ENCODE measurements at places on chromosomes 12 and 14.

DNA sequence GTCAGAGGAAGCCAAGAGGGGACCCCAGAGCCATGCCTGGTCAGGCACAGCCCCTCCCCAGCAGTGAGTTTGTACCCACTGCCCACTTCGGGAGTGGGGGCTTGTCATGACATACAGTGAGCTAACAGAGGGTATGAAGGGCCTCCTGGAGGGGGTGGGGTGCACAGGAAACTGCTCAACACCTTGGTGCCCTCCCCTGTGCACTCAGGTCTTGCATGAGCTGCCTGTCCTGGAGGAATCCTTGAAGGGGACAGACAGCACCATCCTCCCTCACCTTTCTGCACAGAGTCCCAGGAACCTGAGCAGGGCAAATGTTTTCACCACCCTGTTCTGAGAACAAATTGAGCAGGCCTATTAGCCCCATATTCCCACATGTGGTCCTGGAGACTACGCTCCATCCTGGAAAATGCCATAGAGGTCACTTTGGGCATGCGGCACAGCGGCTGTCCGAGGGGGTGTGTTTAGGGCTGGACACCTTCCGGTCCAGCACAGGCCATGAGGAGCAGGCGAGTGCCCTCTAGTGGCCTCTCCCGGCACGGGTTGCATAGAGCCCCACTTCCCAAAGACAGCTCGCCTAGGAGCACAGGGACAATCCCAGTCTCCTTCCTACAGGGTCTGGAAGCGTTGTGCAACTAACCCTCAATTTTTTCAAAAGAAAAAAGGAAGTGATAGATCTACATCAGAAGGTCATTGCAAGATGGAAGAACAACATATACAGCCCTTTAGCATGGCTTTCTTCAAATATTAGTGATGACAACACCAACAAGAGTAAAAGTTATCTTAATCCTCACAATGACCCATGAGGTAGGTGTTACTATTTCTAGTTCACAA is 31.9 kb upstream of the ZFP36L1 start:
- peak; percentile 87 for DNase-seq

- peak; percentile 82 for DNase-seq
Observed at GRCh38 chr14:25048170-25049016, 1.6 kb downstream of the STXBP6 start.

DNA sequence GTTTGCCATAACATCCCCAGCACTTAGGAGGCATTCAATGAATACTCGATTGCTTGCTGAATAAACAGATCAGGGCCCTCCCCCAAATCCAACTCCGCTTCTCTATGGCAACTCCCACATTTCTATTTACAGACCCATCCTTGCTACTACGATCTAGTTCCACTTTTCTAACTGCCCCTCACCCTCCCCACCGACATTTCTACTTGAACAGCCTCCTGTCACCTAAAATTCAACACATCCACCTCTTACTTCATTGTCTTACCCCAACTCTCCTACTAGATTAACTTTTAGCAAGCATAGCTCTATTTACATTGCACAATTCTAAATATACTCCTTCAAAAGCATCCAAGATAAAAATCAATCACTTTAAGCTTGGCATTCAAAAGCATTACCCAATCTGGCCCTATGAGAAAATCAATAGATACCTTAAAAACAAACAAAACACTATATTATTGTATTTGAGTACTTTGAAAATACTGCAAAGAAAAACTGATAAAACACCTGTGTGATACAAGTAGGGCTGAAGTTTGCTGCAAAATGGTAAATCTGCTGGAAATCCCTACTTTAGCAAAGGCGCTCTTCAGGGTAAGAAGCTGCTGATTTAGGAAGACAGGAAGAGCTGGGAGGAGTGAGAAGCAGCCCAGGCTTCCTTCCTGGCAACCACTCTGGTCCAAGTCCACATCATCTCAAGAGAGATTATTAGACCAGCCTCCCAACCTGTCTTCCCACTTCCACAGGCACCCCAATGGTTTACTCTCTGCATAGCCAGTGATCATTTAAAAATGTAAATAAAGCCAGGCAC is 96.4 kb downstream of the HECTD4 start:
- no peak for DNase-seq

DNA sequence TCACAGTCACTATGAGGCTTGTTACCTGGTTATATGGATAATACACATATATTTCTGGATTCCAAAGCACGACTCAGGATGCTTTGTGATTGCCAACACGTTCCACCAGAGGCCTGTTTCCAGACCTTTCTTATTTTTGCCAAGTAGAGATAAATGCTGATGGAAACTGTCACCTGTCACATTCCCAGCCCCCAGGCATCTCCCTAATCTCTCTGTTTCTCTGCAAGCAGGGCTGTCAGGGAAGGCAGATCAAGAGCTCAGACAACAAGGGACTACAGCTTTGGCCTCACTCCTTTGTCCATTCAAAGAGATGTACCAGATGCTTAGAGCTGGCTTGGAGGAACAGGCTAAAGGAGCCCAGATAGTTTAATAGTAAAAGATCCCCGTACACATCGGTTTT is 21.8 kb upstream of the DDHD1 start:
- no peak for DNase-seq

DNA sequence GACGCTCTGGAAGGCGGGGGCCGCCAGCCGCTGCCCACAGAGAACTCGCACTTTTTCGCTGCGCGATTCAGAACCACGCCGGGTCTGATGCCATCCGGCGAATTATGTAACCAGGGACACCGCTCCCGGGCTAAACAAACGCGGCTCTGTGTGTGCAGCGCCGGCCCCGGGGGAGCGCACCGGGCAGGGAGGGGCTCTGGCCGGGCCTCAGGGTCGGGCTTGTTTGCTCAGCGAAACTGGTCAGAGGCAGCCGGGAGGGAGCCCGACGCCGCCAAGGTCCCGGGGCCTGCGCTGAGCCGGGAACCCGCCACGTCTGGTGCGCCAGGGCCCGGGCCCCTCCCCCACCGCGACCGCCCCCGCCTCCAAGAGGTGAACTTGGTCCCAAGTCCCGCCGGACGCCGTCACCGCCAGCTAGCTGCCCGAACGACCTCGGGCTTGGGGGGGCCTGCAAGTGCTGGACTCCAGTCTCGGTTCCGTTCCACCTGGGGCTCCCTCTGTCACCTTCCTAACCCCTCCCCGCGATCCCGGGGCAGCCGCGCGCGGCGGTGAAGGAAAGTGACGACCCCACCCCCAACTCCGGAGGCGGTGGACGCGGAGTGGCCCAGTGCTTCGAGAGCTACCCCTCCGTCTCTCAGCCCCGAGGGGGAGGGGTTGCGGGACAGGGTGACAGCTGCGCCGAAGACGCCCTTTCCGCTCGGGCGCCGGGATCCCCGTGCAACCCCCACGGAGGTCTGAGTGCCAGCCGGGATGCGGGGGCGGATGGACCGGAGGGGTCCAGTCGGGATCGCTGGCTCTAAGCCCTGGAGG is 848 bp downstream of the CTDSP2 start:
- peak; percentile 85 for DNase-seq

DNA sequence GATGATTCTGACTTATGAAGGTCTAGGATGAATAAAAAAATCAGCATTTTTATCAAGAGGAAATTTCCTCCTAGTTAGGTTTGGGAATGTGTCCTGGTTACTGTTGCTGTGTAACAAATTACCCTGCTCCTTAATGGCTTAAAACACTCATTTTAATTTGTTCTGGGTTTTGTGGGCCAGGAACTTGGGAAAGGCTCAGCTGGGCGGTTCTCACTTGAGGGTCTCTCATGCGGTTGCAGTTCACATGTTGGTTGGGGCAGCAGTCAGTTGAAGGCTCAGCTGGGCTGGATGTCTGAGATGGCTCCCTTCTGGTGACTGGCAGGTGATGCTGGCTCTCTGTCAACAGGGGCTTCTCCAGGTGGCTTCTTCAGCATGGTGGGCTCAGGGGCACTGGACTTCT is 214.6 kb downstream of the RBM19 start:
- DNase-seq, result no peak

DNA sequence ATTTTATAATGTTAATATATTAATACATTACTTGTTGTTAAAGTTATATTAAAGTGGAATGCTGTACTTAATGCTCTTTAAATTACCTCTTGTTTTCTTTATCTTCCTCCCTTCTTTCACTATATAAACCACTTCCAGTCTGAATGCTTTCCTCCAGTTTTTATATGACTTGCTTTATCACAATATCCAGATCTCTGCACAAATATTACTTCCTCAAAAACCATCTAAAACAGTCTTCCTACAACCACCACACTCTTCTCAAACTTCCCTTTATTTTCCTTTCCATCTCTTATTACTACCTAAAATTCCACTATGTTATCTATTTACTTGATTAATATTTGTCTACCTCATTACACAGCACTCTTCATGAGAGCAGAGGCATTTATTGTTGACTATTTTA is 956.6 kb downstream of the LRFN5 start:
- DNase-seq, result no peak

- peak; percentile 44 for DNase-seq
Observed at GRCh38 chr14:51073731-51074130, 21.2 kb downstream of the TRIM9 start.

DNA sequence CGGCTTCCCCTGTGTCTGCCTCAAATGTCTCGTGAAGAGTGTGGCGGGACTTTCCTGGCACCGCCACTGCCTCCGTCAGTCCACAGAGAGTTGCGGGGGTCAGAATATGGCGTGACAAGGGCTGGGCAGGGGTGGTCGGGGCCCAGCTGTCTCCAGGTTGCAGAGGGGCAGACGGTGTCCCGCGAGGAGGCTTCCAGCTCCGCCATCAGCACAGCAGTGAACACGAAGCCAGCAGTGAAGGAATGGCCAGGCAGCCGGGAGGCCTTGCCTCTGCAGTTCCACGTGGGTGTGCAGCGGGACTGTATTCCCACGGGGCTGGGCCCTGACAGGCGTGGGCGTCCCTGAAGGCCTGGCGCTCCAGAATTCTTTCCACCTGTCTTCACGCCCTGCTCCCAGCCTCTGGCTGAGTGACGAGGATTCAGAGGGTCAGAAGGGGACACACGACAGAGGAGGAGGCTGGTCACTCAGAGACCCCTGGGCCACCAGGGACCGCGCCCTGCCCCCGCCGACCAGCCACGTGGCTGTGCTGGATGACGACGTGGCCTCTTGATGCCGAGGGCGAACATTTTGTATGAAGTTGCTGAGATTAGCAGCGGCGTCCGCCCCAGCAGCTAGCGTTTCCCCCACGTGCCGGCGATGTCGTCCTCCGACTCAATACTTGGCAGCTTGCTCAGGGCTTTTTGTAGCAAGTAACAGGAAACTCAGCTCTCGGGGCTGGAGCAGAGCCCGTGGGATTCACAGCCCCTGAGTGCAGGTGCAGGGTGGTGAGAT is 25.0 kb upstream of the GALNT9 start:
- peak; percentile 60 for DNase-seq

- no peak for DNase-seq
Observed at GRCh38 chr14:51157012-51157411, 62.1 kb upstream of the TRIM9 start.

DNA sequence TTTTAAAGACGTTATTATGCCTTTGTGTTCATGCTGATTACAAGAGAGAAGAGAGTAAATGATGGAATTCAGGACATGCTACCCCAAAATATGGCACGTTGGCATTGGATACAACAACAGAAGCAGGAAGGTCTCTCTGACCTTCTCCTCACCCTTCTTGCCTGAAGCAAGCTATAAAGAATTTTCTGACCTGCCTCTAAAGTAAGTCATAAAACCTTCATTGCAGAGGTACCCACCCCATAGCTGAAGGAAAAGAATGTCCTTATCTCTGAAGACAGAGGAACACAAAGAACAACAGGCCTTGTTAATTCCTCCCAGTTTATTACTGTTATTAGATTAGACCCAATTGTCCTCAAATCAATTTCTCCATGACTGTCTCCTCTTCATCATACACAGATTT is 176.2 kb downstream of the FBXL14 start:
- no peak for DNase-seq

DNA sequence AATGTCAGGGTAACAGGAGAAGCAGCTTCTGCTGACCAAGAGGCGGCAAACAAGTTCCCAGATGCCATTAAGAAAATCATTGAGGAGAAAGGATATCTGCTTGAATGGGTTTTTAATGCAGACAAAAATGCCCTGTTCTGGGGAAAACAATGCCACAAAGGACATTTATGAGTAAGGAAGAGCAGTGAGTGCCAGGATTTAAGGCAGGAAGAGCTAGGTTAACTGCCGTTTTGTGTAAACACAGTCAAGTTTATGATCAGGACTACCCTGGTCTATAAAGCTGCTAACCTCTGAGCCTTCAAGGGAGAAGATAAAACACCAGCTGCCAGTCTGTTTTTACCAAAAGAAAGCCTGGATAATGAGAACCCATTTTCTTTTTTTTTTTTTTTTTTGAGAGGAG is 8.5 kb downstream of the MAPKAPK5 start:
- no peak for DNase-seq

DNA sequence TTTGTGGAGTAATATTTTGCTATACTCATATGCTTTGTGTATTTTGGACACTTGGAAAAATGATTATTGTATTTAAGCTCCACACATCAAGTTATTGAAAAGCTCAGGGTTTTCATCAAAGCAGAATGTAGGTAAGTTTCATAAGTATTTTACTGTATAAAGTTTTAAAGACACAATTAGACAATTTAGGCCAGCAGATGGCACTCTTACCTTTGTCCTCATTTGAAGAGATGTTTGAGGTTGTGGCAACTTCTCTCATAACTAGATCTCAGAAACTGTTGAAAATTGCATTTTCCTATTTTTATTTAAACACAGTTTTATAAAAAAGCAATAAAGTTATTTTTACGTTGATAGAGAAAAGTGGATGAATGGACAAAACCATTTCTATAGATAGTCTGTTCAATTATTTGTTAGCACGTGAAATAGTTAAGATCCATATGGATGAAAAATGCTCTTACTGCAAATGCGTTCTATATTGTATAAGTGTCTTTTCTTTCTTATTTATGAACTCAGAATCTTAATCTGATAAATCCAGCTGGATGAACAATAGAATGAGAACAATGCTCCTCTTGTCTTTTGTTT is 300.0 kb downstream of the AEBP2 start:
- peak; percentile 87 for DNase-seq

- peak; percentile 37 for DNase-seq
Observed at GRCh38 chr14:45698462-45699134, 445.6 kb upstream of the MIS18BP1 start.

- DNase-seq, result peak; percentile 20
Observed at GRCh38 chr14:72892879-72893635, 844 bp downstream of the DPF3 start.

- DNase-seq, result peak; percentile 18
Observed at GRCh38 chr14:35897616-35898111, 71.5 kb downstream of the BRMS1L start.

GRCh38 chr12:13962699-13963098 is 18.7 kb downstream of the GRIN2B start:
- no peak for DNase-seq

- DNase-seq, result peak; percentile 45
Observed at GRCh38 chr12:77835969-77836368, 5.3 kb downstream of the NAV3 start.

GRCh38 chr14:32513571-32514009 is 184.5 kb downstream of the AKAP6 start:
- peak; percentile 61 for DNase-seq

GRCh38 chr14:79665556-79665955 is 545.7 kb downstream of the DIO2 start:
- DNase-seq, result no peak

GRCh38 chr12:31491241-31491794 is 99.6 kb downstream of the DENND5B start:
- no peak for DNase-seq

- no peak for DNase-seq
Observed at GRCh38 chr12:121190523-121191031, 19.4 kb upstream of the P2RX4 start.
